ENCODE measurements at places on chromosomes 16 and 17. TPM values are rescaled to one million over a fixed set of nuclear protein-coding genes. Genes with fewer than 3 reads are reported as not detected.

Gene NEUROD2
- not detected for total RNA-seq

- no peak for DNase-seq
- H3K4me3 ChIP-seq: no peak overlapping the region
- H3K27me3 ChIP-seq: peaks cover 59% of the 10 kb centered on the region
- H3K27ac ChIP-seq: no peak overlapping the region
Measured at GRCh38 chr16:50932348-50932935, 190.6 kb downstream of the CYLD start.

- DNase-seq: no peak
- no peaks in the 10 kb centered on the region for H3K27me3 ChIP-seq
- no peaks in the 10 kb centered on the region for H3K36me3 ChIP-seq
- no peak overlapping the region for H3K4me3 ChIP-seq
Measured at GRCh38 chr17:81983011-81983638, 5.7 kb downstream of the ASPSCR1 start.

Gene ADCY9
- total RNA-seq: 10.5 TPM

DNA sequence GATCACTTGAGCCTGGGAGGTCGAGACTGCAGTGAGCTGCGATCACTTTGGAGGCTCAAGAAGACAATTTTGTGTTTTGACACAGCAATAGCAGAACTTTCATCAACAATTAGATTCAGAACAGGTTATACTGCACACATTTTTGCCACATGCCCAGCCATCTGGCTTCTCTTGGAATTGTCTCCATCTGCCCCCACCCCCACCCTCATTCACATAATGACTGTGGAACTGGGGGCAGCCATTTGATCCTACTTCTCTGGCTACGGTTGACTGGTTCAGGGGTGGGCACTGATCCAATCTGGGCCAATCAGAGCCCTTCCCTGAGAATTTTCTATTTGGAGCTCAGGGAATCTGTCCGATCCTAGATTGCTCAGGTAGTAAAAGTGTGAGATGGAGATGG, 14.0 kb downstream of the TMEM92 start:
- H3K27me3 ChIP-seq: no peaks in the 10 kb centered on the region
- peaks cover 44% of the 10 kb centered on the region for H3K4me1 ChIP-seq
- DNase-seq: no peak
- H3K4me3 ChIP-seq: peak overlapping the region; percentile 52
- H3K27ac ChIP-seq: peak overlapping the region; percentile 92

DNA sequence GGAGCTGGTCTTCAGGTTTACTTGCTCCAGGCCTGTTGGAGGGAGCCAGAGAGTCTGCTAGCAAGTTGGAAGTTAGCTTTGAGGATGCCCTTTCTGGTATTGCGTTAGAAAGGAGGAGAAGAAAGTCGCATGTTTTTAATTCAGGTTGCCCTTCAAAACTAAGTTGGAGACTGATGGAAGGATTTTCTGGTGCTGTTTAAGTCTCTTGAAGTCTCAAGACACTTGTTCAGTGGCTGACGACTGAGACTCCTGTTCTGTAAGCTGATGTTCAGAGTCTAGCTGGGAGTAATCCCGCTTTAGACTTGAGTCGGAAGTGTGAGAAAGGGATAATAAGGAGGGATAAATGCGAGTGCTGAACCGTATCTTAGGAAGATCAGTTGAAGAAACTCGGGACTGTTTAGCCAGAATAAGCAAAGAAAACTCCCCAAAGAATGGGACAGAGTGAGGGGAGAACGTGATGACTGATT, 740 bp downstream of the AATF start:
- DNase-seq: no peak
- H3K27ac ChIP-seq: peak overlapping the region; percentile 82
- H3K4me3 ChIP-seq: peak overlapping the region; percentile 88
- peaks cover 33% of the 10 kb centered on the region for H3K4me1 ChIP-seq

GRCh38 chr17:40338941-40339649, 25.4 kb downstream of the GJD3 start:
- no peaks in the 10 kb centered on the region for H3K27me3 ChIP-seq
- H3K4me3 ChIP-seq: no peak overlapping the region
- DNase-seq: no peak
- no peak overlapping the region for H3K27ac ChIP-seq

GRCh38 chr16:86073763-86074493, 175.0 kb downstream of the IRF8 start:
- H3K27ac ChIP-seq: no peak overlapping the region
- H3K27me3 ChIP-seq: peaks cover 94% of the 10 kb centered on the region
- DNase-seq: no peak
- no peaks in the 10 kb centered on the region for H3K4me1 ChIP-seq
- no peak overlapping the region for H3K4me3 ChIP-seq

DNA sequence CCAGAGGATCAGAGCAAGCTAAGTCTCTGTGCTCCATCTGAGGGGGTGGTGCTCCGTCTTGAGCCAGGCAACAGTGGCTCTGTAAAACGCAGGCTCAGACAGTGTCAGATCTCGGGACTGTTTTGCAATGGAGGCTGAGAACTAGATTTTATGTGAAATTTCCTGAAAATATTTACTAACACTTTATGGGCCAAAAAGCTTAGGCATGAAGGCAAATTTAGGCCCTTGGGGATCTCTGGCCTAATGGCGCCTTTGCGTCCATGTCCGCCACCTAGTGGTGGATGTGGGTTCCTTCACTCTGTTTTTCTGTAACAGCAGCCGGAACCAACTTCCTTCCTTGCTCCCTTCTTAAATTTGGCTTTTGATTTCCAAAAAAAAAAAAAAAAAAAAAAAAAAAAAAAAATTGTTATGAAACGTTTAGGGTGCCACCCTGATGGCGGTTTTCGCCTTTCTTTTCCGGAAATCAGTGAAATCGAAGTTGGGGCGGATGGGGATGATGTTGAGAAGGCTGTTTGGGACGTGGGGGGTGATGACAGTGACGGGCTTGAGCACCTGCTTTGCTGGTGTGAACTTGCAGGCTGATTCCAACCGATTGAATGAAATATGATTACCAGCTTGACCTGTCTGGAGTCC, 14.0 kb upstream of the ELAC2 start:
- H3K36me3 ChIP-seq: no peaks in the 10 kb centered on the region
- no peaks in the 10 kb centered on the region for H3K4me1 ChIP-seq
- H3K27ac ChIP-seq: no peak overlapping the region
- peak; percentile 34 for DNase-seq
- H3K27me3 ChIP-seq: peaks cover 9% of the 10 kb centered on the region

Gene AATK
- 2.4 TPM for total RNA-seq

Gene CA5A
- total RNA-seq: 0.26 TPM

DNA sequence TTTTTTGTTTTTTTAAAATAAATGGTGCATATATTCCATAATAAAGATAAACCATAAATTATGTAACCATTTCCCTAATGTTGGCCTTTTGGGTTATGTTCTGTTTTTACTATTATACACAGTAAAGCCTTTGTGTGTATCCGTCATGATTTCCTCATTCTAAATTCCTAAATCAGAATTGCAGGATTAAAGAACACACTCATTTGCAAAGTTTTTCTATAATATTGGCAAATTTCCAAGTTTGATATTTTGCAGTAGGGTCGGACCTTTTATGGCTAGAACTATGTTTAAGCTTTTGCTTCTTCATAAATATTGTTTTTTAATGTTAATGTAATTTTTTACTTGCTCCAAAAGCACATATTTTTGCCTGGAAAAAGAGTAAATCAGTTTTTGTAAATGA, 16.6 kb downstream of the GOSR1 start:
- no peaks in the 10 kb centered on the region for H3K4me1 ChIP-seq
- peaks cover 46% of the 10 kb centered on the region for H3K36me3 ChIP-seq
- H3K27ac ChIP-seq: no peak overlapping the region
- no peak overlapping the region for H3K4me3 ChIP-seq
- no peaks in the 10 kb centered on the region for H3K27me3 ChIP-seq

GRCh38 chr17:33750943-33751701, 458.0 kb upstream of the ASIC2 start:
- peaks cover 19% of the 10 kb centered on the region for H3K27me3 ChIP-seq
- no peak overlapping the region for H3K4me3 ChIP-seq
- peak; percentile 56 for DNase-seq
- no peaks in the 10 kb centered on the region for H3K36me3 ChIP-seq
